ENCODE measurements at places on chromosomes 6 and 20.

DNA sequence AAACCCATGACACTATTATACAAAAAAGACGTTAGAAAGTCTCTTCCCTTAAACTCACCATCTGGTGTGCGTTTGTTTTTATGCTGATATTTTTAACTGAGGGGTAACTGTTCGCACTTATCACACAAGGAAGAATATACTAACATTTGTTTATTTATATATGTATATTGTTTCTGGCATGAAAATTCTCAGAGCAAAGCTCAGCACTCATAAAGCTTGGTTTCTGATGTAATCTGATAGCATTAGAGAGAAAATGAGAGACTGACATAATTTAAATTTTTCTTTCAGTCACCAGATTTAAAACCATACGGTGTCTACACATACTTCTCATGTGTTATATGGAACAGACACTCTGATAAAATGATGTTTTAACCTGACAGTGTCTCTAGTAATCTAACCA, 6.9 kb downstream of the BLOC1S5 start:
- no peak for DNase-seq

DNA sequence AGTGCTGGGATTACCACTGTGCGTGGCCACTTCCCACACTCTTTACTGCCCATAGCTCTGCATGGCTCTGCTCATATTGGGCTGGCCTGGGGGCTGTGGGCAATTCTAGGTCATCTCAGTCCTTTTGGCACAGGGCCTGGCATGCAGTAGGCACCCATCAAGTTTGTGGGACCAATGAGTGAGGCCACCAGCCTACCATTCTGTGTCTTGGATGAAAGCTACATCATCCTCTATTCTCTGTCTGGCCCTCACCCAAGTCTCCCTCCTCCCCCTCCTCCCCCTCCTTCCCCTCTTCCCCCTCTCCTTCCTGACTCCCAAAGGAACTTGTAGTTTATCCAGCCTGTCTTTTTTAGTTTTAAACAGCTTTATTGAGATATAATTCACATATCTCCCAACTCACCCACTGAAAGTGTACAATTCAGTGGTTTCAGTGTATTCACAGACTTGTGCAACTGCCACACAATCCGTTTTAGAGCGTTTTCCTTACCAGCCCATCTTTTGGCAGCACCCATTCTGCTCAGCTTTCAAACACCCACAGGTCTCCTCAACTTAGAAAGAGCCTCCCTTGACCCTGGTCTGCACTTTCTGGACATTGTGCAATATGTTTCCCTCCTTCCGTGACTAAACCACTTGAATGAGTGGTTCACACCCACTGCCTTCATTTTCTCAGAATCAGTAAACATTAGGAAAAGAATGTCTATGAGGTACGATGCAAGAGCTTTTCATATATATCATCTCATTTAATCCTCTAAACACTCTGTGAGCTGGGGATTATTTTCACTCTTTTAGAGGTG, 21.5 kb upstream of the MRPS18A start:
- DNase-seq, result no peak

DNA sequence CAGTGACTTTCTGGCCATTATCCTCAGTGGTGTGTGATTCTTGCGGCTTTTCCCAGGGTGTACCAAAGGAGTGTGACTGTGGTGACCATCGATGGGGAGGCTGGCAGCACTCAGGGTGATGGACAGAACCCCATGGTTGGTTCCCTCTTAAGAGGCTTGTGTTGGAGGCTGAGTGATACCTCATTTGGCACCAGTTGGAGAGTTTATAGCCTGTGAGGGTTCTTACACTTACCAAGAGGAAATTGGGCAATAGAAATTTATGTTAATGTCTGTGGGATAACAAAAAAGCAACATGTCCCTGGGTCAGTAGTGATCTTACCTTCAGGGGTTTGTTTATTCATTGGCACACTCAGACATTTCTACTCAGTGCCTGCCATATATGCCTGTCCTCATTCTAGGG, 37.2 kb downstream of the DAAM2 start:
- DNase-seq, result no peak

DNA sequence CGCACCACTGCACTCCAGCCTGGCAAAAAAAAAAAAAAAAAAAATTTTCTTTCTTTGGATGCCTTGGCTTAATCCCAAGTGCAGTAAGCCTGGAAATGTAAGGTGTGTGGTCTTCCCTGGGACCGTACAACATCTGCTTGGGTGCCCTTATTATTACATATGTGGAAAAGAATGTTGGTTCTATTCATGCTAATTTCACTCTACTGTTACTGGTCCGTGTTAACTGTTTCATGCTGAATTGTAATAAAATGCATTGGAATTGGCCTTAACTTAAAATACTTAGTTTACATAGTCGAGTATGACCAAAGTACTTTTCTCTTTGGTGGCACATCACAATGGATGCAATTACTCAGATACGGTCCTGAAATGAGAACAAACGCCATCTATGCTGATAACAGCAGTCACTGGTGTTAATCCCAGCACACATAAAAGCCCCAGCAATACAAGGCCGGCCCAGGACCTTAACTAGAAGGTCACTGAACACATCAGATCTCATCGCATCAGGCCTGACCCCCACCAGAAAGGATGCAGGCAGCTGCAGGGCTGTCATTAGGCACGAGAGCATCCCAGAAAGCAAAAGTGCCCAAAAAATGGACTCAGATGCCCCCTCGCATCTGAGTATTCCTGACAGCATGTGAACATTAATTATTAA, 1.2 kb downstream of the SERPINB6 start:
- DNase-seq, result no peak

- no peak for DNase-seq
Observed at GRCh38 chr6:82397962-82398692, 34.5 kb downstream of the TPBG start.

- no peak for DNase-seq
Observed at GRCh38 chr6:160060221-160060620, 61.4 kb upstream of the SLC22A1 start.

DNA sequence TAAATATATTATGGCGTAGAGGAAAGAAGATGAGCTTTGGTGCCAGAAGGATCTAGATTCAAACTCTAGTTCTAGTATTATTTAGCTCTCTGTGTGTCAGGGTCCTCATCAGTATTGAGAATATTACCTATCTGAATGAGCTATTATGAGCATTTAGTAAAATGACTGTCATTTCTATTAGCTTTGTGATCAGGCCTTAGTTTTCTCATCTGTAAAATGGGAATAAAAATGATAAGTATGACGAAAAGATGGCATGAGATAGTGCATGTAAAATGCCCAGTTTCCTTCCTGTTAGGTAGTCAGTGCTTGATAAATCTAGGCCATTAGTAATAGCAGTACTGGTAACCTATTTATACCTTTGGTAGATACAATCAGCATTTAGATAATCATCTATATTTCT, 35.1 kb downstream of the NOX3 start:
- no peak for DNase-seq

DNA sequence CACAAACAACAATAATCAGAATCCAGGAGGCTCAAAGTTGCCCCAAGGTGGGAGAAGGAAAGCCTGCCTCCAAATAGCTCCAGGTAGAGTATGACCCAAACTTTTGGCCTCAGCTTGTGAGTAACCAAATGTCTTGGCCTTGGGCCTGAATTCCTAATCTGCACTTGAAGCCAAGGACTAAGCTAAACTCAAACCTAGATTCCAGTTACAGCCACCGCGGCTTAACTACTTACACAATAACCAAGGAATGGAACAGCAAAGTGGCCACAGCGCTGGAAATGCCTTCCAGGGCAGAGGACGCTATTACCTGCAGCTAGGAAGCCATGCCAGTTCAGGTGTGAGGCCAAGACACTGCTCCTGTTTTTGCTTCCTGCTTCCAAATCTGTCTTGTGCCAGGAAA, 4.6 kb downstream of the NINL start:
- DNase-seq, result no peak

GRCh38 chr20:36101192-36101591, 53.3 kb upstream of the EPB41L1 start:
- no peak for DNase-seq

- DNase-seq, result no peak
Observed at GRCh38 chr6:138728662-138729061, 44.9 kb upstream of the CCDC28A start.

- DNase-seq, result no peak
Observed at GRCh38 chr6:52493669-52494068, 73.5 kb downstream of the EFHC1 start.

- peak; percentile 65 for DNase-seq
Observed at GRCh38 chr6:33577106-33577535, 3.0 kb downstream of the BAK1 start.

- DNase-seq, result no peak
Observed at GRCh38 chr20:23126281-23127061, 40.3 kb upstream of the CD93 start.

DNA sequence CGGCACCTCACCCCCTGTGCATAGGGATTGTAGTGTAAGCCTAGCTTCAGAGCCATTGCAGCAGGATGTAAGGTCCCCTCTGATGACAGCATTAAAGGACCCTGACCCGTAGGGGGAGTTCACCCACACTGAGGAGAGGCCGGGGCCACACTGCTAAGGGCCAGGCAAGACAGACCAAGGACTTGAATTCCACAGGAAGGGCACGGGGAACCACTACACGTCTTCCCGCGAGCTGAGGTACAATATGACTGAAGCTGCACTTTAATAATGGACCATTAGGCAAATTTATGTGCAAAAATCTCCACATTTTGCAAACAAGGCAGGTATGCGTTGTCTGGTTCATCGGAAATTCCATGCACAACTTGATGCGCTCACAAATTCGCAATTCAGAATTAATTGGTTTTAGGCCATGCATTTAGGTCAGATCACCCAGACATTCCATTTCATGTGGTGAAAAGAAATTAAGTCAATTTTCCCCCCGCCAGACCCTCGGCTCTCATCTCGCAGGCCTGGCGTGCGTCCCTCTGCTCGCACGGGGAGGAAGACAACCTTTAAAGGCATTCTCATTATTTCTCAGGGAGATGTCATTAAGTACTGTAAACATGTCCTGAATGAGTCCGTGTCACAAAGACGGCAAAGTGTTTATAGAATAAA, 111.8 kb downstream of the FOXA2 start:
- DNase-seq, result no peak

GRCh38 chr6:11785774-11786579, 7.4 kb upstream of the ADTRP start:
- DNase-seq, result no peak

DNA sequence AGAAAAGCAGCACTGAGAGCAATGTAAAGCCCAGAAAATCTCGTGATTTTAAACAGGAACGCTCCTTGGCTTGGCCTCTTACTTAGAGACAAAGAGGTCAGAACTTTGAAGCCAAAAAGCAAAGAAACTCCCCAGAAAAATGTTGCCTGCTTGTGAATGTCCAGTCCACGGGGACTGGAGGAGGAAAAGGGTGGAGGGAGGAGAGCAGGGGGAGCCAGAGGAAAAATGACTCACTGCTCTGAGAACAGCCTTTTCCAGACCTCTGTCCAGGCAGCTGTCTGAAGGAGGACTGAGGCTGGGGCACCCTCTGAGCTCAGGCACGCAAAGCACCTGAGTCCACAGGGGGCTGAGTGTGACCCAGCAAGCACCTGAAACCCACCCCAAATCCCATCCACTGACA, 64.7 kb downstream of the TRAM2 start:
- peak; percentile 37 for DNase-seq

GRCh38 chr20:17933711-17934110, 34.9 kb downstream of the SNX5 start:
- DNase-seq, result no peak

GRCh38 chr6:30730601-30731435, 10.7 kb downstream of the TUBB start:
- DNase-seq, result peak; percentile 71

- no peak for DNase-seq
Observed at GRCh38 chr20:23039136-23039875, 4.2 kb downstream of the SSTR4 start.

GRCh38 chr6:5517796-5518195, 256.5 kb downstream of the FARS2 start:
- DNase-seq, result no peak

DNA sequence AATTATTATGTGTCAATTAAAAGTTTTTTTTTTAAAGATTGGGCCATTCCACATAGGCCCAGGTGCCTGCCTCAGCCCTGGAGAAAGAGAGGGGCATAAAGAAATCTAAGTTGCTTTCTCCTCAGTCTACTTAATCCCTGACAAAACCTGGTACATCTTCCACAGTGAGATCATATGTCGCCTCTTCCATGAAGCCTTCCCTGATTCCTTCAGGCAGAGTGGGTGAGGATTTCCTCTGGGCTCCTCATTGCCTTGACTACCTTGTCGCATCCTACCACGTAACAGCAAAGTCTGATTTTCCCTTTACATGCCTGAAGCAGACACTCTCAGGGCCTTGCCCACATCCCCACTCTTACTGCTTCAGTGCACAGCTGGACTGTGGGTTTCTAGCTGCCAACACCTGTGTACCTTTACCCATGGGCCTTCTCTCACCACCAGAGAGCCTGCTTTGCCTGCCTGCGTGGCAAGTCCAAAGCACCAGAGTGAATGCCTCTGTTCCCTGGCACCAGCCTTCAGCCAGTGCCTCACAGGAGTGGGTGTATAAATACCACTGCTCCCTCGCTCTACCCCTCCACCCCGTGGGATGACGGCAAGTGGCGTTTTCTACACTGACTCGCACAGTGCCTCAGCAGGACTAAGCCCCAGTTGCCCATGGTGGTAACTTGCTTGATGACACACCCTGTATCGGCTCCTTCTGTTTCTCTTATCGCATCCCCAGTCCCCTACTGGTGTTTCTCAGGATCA, 68.0 kb downstream of the EYA2 start:
- DNase-seq, result no peak

DNA sequence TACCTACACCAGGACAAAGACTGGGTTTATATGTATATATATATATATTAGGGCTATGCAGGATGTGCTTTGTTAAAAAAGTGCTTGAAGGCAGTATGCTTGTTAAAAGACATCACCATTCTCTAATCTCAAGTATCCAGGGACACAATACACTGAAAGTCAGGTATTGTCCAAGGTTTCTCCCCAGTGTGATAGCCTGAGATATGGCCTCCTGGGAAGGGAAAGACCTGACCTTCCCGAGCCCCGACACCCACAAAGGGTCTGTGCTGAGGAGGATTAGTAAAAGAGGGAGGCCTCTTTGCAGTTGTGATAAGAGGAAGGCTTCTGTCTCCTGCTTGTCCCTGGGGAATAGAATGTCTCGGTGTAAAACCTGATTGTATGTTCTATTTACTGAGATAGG, 156.9 kb downstream of the GPX5 start:
- DNase-seq, result no peak

DNA sequence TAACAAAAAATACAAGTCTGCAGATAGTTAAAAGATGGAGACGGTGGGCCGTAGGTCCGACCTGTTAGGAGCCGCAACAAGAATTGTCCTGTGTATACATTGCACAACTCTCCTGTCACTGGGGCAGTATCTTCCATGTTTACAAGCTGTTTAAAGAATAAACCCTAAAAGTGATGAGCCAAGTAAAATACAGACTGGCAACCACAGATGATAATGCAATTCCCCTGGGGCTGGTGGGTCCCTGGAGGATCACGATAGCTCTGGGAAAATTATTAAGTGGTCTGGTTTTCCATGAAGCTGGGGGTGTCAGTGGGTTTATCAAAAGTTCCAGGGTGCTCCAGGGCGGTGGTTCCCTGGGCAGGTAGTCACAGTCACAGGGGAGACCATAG, 8.1 kb upstream of the FAM50B start:
- no peak for DNase-seq

DNA sequence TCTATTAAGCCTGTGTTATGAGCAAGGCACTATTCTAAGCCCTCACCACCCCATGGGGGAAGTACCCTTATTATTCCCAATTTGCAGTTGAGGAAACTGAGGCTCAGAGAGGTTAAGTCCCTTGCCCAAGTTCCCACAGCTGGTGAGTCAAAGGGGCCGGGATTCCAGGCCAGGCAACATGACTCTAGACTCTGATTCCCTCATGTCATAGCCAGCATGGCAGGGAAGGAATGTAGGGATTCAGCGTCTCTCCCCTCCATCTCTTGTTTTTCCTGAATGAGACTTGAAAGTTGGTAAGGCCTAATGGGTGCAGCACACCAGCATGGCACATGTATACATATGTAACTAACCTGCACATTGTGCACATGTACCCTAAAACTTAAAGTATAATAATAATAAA, 6.7 kb downstream of the C6orf132 start:
- no peak for DNase-seq
